ENCODE measurements at places on chromosomes 2 and 18.

- no peak for DNase-seq
These were observed 137.7 kb upstream of the MSH6 start for GRCh38 chr2:47645246-47645645.

DNA sequence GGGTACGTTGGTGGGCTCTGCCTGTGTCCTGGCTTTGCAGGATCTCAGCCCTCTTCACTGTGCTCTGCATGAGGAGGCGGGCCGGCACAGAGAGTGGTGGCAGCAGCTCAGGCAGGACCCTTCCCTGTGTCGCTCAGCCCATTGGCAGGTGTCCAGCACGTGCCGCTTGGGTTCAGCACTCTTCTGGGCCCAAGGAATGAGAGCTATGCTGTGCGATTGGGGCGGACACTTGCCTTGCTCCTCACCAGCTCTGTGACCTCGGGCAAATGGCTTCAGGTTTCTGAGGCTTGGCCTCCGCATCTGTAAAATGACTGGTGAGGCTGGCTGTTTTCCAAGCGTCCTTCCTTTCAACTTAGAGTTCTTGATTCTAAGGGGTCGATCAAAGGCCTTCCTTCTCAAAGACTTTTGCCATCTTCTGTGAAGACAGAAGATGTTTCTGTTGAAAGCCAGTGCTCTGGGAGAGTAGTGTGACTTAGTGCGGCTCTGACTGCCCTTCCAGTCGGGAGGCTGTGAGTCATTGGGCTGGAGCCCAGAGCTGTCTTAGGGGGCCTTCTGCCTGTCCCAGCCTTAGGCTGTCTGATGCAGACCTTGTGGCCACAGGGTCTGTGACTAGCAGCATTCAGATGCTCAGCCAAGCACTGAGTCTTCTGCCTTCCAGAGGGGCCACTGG is 35.6 kb downstream of the GLI2 start:
- no peak for DNase-seq

- no peak for DNase-seq
These were observed 260.3 kb downstream of the HDAC4 start for GRCh38 chr2:239140346-239141020.

DNA sequence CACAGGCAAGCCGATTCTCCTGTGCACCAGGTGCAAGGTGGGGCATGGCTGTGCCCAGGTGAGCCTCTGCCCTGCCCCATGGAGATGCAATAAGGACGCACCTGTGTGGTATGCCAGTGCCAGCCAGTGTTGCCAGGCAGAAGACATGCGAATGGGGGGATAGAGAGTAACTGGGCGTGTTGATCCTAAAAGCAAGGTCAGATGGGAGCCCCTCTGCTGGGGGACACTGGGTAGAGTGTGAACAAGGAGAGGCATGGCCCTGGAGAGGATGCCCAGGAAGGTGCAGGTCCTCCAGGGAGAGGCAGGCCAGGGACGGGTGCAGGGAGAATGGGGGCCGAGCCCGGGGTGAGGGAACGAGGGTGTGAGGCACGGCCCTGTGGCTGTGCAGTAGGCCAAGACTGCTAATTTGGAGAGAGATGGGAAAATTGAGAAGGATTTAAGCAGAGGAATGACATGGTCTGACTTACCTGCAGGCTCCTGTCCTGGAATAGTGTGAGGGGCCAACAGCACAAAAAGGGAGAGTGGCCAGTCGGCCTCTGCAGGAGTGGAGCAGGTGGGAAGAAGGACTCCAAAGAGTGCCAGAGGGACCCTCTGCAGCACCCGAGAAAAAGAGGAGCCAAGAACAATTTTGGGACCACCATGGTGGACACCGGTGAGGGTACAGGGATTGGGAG is 690.4 kb upstream of the HS6ST1 start:
- DNase-seq: no peak

- no peak for DNase-seq
These were observed 30.1 kb downstream of the TMEM18 start for GRCh38 chr2:647003-647560.

DNA sequence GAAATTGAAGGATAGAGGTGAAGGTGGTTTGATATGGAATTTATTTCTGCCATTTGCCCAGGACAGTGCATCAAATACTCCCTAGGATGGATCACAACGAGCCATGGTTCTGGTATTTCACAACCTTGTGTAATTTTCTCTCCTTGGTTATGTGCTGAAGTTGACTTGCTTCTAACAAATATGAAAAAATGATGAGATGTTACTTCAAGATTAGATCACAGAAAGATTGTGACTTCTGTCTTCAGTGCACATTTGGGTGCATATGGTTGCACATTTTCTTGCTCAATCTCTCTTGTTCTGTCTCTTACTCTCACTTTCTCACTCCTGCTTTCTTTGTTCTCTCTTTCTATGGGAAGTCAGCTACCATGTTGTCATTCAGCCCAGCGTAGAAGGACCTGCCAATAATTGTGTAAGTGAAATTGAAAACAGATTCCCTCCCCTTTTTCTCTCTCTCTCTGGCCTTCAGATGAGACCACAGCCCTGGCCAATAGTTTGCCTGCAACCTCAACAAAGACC is 104.6 kb upstream of the RMDN2 start:
- DNase-seq: no peak

- DNase-seq: peak; percentile 28
These were observed 425 bp downstream of the ASB3 start for GRCh38 chr2:53786352-53786704.

GRCh38 chr18:41395695-41396094 is 559.3 kb upstream of the PIK3C3 start:
- no peak for DNase-seq

DNA sequence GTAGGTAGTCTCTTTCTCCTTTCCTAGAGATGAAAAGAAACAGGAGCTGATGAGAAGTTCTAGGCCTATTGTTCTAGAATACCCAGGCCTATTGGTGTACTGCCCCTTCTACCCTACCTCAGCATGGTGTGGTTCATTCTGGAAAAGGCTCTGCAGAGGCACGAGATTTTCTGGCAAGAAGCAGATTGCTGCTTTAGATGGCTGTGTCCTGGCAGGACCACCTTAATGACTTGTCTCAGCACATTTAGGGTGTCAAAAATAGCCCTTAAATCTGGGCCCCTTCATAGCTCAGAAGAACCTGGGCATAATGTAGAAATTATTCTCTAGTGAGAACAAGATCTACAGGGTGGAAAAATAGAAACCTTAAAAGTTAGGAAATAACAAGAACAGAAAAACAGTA is 87.9 kb downstream of the BCL2L11 start:
- DNase-seq: no peak

GRCh38 chr18:616380-616995 is 19.7 kb downstream of the CLUL1 start:
- no peak for DNase-seq

DNA sequence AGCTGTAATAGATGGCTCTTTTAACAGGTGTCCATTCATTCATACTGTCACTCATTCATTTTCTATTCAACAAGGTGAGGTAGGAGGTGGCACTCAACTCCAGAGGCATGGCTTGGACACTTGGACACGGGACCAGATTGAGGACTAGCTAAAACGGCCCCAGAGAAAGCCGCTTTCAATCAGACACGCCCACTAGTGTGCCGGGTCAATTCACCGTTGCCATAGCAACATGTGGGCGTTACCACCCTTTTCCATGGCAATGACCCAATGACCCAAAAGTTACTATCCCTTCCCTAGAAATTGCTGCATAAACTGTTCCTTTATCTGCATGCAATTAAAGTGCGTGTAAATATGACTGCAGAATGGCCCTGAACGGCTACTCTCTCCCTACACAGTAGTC is 49.2 kb upstream of the LGALSL start:
- no peak for DNase-seq

- DNase-seq: peak; percentile 40
These were observed at the start of gene ZNF516 for GRCh38 chr18:76495006-76495370. Gene ZNF516 (minus strand): TSS chr18:76495242. CDS start chr18:76443054, 52,188 bp downstream.

GRCh38 chr2:54680397-54681041 is 42.9 kb upstream of the EML6 start:
- DNase-seq: no peak

DNA sequence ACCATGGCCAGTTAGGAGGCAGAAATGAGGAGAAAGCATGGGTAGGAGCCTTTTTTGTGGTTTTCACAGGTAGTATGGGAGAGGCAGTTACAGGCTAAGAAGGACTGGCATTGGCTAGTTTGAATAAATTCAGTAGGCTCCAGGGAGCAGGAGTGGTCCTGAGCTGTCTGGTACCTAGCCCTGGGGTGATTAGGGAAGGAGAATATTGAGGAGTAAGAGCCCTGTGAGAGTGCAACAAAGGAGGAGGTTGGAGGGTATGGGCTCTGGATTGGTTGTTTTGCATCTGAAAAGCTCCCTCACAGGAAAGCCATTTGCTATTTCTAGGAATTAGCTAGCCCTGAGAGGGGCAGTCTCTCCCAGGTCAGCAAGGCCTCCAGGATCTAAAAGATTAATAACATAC is 13.3 kb upstream of the TCF7L1 start:
- no peak for DNase-seq

DNA sequence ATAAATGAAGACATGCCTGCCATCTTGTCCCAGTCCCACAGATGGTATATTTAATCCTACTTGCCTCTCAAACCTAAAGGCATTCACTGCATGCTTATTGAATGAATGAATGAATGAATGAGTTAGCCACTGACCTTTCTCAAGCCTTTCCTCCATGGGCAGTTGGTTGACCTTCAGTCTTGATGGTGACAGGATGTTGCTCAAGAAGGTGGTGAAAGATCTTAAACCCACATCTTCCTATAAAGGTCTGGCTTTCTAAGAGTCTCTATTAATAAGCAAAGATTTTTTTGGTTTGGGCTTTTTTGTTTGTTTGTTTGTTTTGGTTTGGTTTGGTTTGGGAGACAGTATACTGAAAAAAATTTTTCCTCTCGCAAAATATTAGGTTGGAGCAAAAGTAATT is 41.7 kb downstream of the KIAA2012 start:
- DNase-seq: no peak

DNA sequence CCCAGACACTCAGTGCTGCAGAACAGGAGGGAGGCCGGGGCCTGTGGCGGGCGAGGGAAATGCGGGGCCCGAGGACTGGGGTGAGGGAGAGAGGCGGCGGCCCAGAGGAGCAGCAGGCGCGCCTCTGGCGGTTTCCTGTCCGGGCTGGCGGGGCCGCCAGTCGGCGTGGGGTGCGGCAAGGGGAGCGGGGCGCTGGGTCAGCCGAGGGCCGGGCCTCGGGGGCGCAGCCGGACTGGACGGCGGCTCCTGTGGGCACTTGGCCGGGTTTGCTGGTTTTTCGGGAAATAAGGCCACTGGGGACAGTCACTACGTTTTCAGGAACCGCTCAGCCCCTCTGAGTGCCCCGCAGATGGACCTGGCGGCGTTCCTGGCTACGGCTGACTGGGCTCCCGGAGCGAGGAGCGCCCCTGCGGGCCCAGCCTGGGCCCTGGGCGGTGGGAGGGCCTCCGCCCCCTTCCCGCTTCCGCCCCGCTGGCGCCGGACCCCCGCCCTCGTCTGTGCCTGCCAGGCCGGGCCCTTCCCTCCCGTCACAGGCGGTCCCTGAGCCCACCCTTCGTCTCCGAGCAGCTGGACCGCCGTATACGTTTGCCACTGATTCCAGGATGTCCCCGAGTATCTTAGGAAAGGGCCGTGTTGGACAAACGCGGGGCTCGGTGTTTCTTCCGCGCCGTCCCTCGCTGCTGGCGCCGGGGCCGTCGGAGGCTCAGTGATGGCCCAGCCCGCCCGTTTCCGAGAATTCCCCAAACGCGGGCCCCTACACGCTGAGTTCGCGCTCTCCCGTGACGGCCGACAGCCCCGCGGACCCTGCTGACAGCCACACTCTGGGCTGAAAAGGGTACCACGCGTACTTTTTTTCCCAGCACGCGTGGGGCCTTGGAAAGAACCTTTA is 84.6 kb downstream of the FAM210A start:
- DNase-seq: no peak

- DNase-seq: no peak
These were observed 2.0 kb upstream of the CD28 start for GRCh38 chr2:203704430-203704829.

DNA sequence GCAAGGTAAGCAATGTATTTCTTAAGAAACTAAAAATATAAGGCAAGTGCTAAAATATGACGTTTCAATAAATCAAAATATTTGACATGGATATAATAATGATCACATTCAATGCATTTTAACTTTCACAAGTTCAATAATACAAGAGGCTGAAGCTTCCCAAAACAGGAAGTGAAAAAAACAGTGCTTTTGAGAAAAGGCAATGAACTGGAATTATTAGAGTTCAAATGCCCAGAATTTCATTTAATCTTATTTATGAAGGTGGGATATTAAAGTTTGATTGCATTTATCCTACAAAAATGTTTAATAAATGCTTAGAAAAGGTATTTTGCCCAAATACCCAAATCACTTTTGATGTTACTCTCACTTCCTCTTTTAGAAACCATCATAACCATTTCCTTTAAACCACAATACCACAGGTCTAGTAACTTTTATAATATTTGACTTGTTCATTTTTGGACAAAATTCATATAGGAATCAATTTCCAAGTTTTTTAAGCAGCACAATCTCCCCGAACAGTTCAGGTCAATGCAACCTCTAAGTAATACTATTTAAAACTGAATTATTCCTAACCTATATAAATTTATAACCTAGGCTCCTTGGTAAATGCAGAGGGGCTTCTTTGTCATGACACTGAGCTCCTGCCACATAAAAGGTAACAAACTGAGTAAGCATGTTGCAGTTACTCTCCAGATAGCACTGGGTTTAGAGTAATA is 2.1 kb downstream of the NCKAP1 start:
- DNase-seq: no peak

GRCh38 chr18:34548120-34548972 is 161.8 kb upstream of the DTNA start:
- no peak for DNase-seq

GRCh38 chr2:183996825-183997793 is 601.2 kb upstream of the ZNF804A start:
- DNase-seq: no peak

Measured in CD4-positive, alpha-beta T cell treated with Interleukin-17A for 4 hours (primary cell).